ENCODE measurements at places on chromosomes 1 and 21.

DNA sequence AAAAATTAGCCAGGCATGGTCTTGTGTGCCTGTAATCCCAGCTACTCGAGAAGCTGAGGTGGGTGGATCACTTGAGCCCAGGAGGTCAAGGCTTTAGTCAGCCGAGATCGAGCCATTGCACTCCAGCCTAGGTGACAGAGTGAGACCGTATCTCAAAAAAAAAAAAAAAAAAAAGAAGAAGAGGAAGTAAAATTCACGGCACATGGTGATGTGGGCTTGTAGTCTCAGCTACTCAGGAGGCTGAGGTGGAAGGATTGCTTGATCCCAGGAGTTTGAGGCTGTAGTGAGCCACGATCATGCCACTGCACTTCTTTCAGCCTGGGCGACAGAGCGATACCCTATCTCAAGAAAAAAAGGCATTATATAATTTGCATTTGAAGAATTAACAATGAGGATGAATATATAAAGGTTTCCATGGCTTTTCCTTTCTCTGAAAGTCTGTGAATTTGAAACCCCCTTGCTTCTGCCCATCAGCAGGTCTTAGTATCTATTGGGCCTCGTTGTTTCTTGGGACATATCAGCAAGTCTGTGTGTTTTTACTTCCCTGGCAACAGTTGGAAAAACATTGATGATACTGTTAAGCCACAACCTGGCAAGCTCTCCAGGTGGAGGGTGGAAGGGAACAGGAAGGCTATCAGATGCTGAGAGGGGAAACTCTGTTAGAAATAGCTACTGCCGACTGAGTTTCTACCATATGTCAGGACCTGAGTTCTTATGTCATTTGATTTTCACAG lies 4.6 kb upstream of the PLA2G2D start:
- no peak for DNase-seq

DNA sequence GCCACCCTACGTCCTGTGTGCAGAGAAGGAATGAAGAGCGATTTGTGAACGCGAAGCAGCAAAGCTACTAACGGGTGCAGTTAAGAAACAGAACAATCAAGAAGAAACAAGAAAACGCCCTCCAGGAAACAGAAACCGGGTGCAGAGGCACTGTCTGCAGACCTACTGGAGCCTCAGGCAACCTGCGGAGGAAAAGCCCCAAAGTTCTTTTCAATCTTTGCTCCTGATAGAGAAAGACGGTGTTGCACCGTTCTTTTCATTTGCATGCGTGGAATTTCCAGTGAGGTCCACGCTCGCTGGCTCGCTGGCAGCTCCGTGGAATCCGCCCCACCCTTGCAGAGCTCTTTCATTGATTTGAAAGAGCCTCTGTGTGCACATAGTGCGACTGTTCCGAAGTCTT lies 37.0 kb upstream of the PDE9A start:
- DNase-seq = no peak

DNA sequence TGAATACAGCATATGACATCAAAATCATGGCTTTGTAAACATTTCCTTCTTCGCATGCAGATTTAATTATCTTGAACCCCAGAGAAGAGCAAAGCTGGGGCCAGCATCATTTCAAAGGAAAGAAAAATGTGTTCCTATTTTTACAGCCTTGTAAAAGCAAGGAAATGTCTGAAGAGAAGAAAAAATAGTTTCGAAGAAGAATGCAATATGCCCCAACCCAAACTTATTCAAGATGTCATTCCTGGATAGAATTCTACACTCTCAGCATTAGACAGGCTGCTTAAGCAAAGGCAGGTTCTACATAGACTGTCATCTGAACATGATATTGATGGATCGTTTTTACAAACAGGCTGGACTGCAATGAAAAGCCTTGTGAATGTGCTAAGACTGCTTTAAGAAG lies 900.8 kb downstream of the TTLL7 start:
- DNase-seq = no peak

- DNase-seq = peak; percentile 49
Measured at GRCh38 chr1:243713470-243714186, 136.4 kb downstream of the AKT3 start.

- no peak for DNase-seq
Measured at GRCh38 chr1:68479501-68479900, 17.4 kb downstream of the DEPDC1 start.

- DNase-seq = no peak
Measured at GRCh38 chr1:232943679-232944252, 6.6 kb upstream of the NTPCR start.

- DNase-seq = no peak
Measured at GRCh38 chr1:150775276-150775675, 9.7 kb upstream of the CTSS start.

DNA sequence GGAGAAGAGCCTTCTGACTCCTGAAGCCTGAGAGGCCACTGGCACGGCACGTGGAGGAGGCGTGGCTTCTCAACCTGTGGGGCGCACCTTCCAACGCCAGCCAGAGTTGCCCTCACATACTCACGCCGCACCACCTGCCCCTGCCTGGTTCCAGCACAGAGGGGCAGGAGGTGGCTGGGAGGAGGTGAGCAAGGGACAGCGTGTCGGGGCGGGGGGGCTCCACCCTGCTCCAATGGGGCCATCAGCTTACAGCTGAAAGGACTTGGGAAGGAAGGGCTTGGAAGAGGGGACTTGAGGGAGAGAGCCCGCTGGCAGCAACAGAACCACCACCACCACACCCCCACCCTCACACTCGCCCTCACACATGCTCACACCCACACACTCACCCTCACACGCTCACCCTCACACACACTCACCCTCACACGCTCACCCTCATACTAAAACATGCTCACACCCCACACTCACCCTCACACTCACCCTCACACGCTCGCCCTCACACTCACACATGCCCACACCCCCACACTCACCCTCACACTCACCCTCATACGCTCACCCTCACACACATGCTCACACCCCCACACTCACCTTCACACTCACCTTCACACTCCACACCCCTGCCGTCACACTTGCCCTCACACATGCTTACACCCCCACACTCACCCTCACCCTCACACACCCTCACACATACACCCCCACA lies 41.6 kb upstream of the EDN2 start:
- no peak for DNase-seq

- DNase-seq = no peak
Measured at GRCh38 chr1:153643816-153644215, 9.9 kb downstream of the CHTOP start.

DNA sequence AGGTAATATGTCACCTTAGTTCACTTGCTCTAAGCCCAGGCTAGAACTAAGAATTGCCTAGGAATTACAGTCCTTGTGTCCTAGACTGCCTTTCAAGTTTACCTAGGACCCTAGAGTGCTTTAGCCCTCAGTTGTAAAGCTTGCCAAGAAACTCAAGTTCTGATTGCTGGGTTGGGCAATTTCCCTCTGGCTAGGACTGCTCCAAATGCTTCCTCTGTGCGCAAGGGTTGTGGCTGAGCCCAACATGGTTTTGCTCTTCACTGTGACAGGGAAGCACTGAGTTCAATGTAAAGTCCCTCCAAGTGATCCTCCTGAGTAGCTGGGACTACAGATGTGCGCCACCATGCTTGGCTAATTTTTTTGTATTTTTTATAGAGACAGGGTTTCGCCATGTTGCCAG lies 102.3 kb upstream of the NEK7 start:
- DNase-seq = no peak

- DNase-seq = no peak
Measured at GRCh38 chr1:59580257-59580656, 234.5 kb upstream of the HOOK1 start.

DNA sequence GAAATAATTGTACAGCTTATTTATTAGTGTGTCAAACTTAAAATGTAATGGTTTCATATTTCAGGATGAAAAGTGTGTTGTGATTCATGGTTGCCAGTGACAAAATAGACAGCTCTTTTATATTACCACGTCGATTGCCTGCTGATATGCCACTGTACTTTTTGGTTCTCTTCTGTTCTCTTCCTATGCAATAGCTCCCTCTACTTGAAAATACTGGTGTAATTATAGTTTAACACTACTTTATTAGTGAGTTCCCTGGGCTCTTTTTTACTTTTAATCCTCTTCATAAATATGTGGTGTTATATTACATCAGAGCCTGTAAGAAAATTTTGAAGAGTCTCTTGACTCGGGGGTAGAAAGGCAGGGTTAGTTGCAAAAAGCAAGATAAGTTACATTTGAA lies 111.3 kb downstream of the PATJ start:
- no peak for DNase-seq

DNA sequence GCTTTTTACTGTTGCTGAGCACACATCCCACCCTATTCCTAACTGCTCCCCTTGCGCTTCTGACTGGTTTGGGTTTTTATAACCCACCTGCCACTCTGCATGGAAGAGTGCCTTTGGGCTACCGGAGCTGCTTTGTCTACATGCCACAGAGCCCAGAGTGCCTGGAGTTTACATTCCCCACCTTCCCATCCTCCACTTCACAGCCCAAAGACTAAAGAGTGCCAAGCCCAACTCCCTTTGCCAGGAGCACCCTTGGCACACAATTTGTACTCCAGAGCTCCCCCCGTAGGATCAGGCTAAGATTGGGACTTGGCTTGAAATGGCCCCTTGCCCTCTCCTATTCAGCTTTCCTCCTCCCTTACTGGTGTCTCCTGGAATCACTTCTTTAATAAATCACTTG lies 63.3 kb downstream of the LHX9 start:
- no peak for DNase-seq

DNA sequence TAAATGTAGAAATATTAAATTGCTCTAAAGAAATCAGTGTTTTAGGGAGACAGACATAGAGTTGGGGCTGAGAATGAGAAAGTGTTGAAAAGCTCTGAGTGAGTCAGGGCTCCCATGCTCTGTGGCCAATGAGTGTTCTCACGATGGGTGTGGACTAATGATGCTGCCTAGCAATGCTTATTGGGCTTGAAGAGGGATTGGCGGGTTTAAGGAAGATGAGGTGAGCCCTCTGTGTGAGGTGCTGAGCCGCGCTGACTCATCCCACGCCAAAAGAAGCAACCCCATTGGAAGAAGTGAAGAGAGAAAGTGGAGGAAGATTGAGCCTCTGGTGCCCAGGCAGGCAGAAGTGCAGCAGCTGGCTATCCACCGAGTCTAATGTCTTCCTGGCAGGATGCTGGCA lies 65.1 kb upstream of the DPT start:
- no peak for DNase-seq

- no peak for DNase-seq
Measured at GRCh38 chr1:149877211-149877946, 22.0 kb upstream of the BOLA1 start.

DNA sequence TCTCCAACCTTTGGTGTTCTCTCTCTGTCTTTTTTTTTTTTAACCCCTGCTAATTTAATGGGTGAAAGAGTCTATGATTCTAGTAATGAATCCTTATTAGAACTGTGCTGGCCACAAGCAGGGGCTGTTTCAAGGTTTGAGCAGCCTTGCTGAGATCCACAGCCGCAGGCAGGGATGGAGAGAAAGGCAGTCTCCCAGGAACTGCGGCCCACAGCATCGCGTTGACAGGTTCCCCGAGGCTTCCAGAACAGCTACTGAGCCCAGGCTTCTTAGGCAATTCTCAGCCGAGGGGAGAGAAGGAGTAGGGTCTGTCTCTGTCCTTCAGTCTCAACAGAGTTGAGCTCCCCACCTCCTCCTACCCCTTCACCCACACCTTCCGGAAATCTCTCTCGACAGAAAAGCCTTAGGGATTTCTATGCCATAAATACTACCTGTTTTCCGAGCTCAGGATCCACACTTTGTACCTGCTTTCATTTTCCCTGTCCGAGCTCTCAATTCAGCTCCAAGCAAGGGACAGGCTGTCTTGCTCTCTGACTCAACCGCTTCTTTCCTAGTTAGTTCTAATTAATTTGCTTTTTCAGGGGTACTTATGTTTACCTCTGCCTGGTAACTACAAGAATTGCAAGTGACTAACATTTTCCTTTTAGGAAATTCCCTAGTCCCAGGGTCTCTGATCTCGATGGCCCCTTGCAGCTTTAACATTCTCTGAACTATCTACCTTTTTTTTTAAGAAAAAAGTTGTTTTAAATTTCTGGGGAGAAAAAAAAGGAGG lies 6.7 kb upstream of the CASZ1 start:
- no peak for DNase-seq

GRCh38 chr1:55322842-55323241 lies 107.7 kb upstream of the USP24 start:
- DNase-seq = no peak

GRCh38 chr1:212953321-212953720 lies 3.0 kb downstream of the VASH2 start:
- no peak for DNase-seq

GRCh38 chr1:220786057-220786336 lies 716 bp upstream of the MTARC1 start:
- no peak for DNase-seq

GRCh38 chr1:17276568-17276967 lies 27.7 kb downstream of the PADI3 start:
- no peak for DNase-seq

DNA sequence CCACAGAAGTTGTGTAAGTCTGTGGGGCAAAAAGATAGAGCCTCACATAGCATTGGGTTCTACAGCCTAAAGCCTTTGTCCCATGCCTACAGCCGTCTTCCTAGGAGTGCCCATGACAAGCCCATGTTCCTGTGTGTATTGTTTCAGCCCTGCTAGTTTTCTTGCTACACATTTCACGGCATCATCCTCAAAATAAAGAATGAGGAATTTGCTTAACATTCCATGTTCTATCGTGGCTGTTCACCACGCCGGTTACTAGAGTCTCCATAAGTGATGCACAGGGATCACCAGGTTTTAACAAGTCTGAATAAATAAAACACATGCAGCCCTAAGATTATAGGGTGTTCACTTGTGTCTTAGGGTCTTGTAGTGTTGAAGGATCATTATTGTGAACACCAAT lies 87.4 kb upstream of the NGF start:
- DNase-seq = no peak

DNA sequence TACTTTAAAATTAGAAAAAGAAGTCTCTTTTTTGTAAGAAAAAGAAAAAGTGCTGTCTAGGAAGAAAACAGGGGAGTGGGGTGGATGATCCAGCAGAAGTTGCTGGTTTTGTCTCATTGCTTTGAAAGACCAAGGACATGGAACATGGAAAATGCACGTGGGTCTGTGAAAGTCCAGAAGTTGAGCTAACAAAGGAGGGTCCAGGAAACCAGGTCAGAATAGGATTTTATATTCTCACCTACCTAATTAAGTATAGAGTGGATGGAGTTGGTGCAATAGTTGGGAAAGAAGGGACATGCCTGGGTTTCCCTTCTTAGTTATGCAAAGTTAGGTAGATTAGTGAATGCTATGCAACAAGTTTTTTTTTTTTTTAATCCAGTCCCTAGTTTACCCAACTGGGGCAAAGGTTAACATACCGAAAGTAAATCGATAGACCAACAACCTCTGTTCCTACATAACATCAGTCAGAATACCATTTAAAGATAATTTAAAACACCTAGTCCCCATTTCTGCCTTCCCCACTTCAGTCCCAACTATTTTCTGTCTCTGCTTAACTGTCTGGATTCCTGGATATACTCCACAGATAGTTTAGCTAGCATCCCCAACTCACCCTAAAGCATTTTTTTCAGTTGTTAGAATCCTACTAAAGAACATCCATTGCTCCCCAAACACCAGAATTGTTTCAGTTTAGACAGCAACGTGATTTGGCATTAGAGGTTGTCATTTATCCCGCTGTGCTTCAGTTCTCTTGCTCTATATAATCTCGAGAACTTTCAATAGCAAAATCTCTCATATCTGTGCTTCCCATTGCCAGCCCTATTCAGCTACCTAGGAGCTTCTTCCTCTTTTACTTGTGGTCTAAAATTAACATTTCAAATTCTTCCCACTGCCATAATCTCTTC lies 105.7 kb upstream of the PLPPR5 start:
- no peak for DNase-seq

All from uterus (tissue), 4 donors.